ENCODE measurements at places on chromosomes 7 and 10.

GRCh38 chr7:117808910-117809705 is 64.1 kb downstream of the CTTNBP2 start:
- no peak for DNase-seq
- H3K36me3 ChIP-seq: no peaks in the 10 kb centered on the region
- peaks cover 4% of the 10 kb centered on the region for H3K4me1 ChIP-seq

- no peak for DNase-seq
- peaks cover 1% of the 10 kb centered on the region for H3K36me3 ChIP-seq
- no peaks in the 10 kb centered on the region for H3K27me3 ChIP-seq
- H3K4me3 ChIP-seq: no peak overlapping the region
- no peaks in the 10 kb centered on the region for H3K4me1 ChIP-seq
- H3K27ac ChIP-seq: no peak overlapping the region
These were observed 138.4 kb upstream of the NFE2L3 start for GRCh38 chr7:26013551-26014083.

- H3K27me3 ChIP-seq: peaks cover 9% of the 10 kb centered on the region
- no peaks in the 10 kb centered on the region for H3K4me1 ChIP-seq
- H3K4me3 ChIP-seq: no peak overlapping the region
- no peak for DNase-seq
These were observed 32.2 kb downstream of the KCNH2 start for GRCh38 chr7:150945853-150946420.

DNA sequence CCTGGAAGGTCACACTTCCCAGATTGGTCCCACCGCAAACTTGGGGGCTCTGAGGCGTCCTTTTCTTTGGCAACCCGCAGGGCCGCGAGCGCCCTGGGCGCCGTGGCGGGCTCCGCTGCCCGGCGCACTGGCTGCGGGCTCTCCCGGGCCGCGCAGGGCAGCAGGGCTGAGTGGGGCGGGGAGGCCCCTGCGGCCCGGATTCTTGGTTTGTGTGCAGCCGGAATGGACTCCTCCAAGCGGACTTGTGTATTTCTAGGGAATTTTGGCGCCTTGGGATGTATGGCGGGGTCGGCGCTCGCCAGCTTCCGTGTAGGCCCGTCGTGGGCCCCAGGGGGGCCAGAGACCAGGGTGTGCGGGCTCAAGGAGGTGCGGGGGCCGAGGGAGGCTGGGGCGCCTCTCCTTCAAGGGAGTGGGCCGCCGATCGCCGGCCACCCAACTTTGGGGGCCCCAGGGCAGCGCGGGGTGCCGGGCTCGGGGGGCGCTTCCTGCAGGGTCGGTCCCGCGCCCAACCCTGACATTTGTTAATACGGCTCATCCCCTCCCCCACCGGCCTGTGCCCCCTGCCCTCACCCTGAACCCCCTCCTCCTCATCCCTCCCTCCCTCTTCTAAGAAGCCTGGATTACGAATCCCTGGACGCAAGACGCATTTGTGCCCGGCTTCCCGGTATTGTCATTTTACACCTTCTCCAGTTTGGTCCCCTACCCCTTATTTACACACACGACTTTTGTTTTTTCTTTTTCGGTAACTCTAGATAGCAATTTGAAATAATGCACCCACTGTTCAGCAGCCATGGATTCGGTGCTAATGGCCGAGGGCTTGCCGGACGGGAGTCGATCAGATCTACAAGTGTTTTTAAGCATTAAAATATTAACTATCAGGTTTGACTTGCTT is 2.5 kb downstream of the TCF7L2 start:
- H3K27me3 ChIP-seq: no peaks in the 10 kb centered on the region
- no peak for DNase-seq
- peak overlapping the region; percentile 97 for H3K4me3 ChIP-seq
- H3K4me1 ChIP-seq: peaks cover 62% of the 10 kb centered on the region
- H3K27ac ChIP-seq: peak overlapping the region; percentile 99

DNA sequence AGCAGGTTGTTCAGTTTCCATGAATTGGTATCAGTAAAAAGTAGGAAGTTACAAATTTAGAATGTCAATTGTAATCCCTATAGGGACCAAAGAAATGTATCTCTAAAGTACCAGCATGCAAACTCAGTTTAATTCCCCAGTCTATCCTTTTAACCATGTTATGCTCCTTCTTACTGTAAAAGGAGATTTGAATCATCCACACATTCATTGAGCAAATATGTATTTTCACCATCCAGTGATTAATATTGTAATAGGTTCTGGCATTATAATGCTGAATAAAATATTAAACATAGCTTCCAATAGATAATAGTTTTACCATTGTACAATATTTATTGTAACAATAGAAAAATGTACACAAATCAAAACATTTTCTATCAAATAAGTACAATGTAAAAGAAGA is 228.2 kb upstream of the SEMA3A start:
- no peaks in the 10 kb centered on the region for H3K36me3 ChIP-seq
- H3K4me1 ChIP-seq: no peaks in the 10 kb centered on the region
- H3K27me3 ChIP-seq: no peaks in the 10 kb centered on the region
- H3K27ac ChIP-seq: no peak overlapping the region
- no peak for DNase-seq

GRCh38 chr7:70498232-70498992 is 633.5 kb upstream of the GALNT17 start:
- DNase-seq: no peak
- H3K36me3 ChIP-seq: peaks cover 2% of the 10 kb centered on the region
- no peak overlapping the region for H3K4me3 ChIP-seq
- H3K27me3 ChIP-seq: no peaks in the 10 kb centered on the region

GRCh38 chr10:43262902-43263466 is 3.9 kb downstream of the RASGEF1A start:
- no peak overlapping the region for H3K27ac ChIP-seq
- H3K36me3 ChIP-seq: no peaks in the 10 kb centered on the region
- H3K27me3 ChIP-seq: peaks cover 38% of the 10 kb centered on the region
- H3K4me1 ChIP-seq: no peaks in the 10 kb centered on the region

GRCh38 chr10:104622598-104623209 is 18.4 kb upstream of the SORCS3 start:
- no peaks in the 10 kb centered on the region for H3K4me1 ChIP-seq
- H3K4me3 ChIP-seq: no peak overlapping the region
- H3K27me3 ChIP-seq: peaks cover 36% of the 10 kb centered on the region
- DNase-seq: no peak

- DNase-seq: peak; percentile 18
- H3K36me3 ChIP-seq: no peaks in the 10 kb centered on the region
- H3K27me3 ChIP-seq: no peaks in the 10 kb centered on the region
- H3K4me1 ChIP-seq: peaks cover 6% of the 10 kb centered on the region
These were observed 113.2 kb upstream of the DGKB start for GRCh38 chr7:15015545-15016314.

DNA sequence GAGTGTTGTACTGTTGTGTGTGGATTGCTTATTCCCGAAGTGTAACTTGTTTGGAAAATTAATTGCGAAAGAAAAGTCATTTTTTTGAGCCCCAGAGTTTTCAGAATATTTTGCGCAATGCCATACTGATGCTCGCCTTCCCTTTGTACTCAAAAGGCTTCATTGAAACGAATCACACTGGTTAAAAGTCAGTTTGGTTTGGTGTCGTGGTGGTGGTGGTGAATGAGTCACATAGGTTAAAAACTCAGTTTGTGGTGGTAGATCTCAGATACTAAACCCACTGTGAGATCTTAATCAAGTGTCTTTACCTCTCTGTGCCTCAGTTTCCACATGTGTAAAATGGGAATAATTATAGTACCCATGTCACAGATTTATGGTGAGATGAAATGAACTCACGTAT is 61.1 kb upstream of the IL6 start:
- H3K27ac ChIP-seq: no peak overlapping the region
- no peak overlapping the region for H3K4me3 ChIP-seq
- peaks cover 3% of the 10 kb centered on the region for H3K27me3 ChIP-seq
- no peaks in the 10 kb centered on the region for H3K36me3 ChIP-seq

DNA sequence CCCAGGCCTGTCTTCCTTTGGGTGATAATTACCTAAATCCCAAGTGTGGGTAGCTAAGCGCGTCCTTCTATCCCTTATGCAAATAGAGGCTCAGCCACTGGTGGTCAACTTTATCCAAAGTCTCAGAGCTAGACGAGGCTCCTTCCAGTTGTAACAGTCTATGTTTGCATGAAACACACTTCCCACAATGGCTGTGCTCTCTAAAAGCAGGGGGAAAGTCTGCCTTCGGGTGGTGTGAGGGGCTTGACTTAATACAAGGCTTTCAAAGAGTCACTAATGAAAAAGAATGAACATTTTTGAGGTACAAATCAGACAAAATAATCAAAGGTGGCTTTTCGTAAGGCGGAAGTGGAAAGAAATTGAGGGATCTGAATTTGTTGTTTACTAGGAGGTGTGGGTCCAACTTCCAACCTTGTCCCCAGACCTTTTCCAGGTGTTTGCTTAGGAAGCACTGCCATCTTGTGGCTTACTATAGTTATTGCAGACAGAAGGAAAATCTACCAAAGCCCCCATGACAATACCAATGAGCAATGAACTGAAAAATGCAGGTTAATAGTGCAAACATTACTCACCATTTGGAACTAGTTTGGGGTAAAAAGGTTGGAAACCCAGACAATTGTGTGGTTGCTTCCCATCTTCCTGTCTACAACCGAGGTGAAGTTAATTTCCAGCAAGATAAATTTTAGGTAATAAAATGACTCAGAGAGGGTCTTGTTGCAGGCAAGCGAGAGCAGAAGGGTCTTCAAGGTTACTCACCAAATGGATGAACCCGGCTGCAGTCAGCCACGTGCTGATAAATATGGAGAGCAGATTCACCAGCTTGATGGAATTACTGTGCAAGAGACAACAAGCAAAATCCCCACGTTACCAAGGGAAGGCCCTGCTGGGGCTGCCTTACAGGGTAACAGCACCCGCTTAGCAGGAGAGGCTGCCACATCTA is 525.7 kb downstream of the KCNMA1 start:
- H3K36me3 ChIP-seq: no peaks in the 10 kb centered on the region
- no peak for DNase-seq
- peaks cover 12% of the 10 kb centered on the region for H3K4me1 ChIP-seq
- H3K27ac ChIP-seq: peak overlapping the region; percentile 60
- H3K4me3 ChIP-seq: no peak overlapping the region
- peaks cover 8% of the 10 kb centered on the region for H3K27me3 ChIP-seq

GRCh38 chr7:147509035-147509501 is 1081.5 kb upstream of the C7orf33 start:
- H3K27ac ChIP-seq: no peak overlapping the region
- no peaks in the 10 kb centered on the region for H3K27me3 ChIP-seq
- no peaks in the 10 kb centered on the region for H3K4me1 ChIP-seq
- DNase-seq: no peak
- H3K4me3 ChIP-seq: no peak overlapping the region
- H3K36me3 ChIP-seq: no peaks in the 10 kb centered on the region

GRCh38 chr7:102146122-102146521 is 140.5 kb upstream of the SH2B2 start:
- no peak overlapping the region for H3K27ac ChIP-seq
- no peak overlapping the region for H3K4me3 ChIP-seq
- H3K36me3 ChIP-seq: peaks cover 10% of the 10 kb centered on the region
- no peak for DNase-seq

GRCh38 chr10:71460615-71461014 is 63.9 kb downstream of the CDH23 start:
- H3K36me3 ChIP-seq: no peaks in the 10 kb centered on the region
- no peak overlapping the region for H3K4me3 ChIP-seq
- peaks cover 12% of the 10 kb centered on the region for H3K27me3 ChIP-seq

- peaks cover 13% of the 10 kb centered on the region for H3K27me3 ChIP-seq
- no peak overlapping the region for H3K27ac ChIP-seq
- no peak overlapping the region for H3K4me3 ChIP-seq
- DNase-seq: no peak
These were observed 32.5 kb upstream of the GPR158 start for GRCh38 chr10:25142116-25142864.

DNA sequence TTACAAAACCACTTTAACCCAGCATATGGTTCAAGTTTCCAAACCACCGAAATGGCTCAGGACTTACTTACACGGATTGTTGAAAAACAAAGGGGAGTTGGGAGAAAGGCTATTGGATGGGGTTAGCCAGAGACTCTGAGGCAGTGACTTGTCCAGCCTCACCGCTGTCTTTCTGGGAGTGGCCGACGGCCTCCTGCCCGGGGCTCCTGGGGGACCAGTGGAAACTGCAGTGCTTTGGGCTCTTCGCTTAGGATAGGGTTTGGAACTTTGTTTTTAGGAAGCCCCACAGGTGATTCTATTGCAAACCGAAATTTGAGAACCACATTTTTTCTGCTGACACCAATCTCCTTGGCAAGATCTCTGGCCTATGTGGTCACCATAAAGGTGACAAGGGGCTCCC is 38.1 kb upstream of the R3HCC1L start:
- peaks cover 23% of the 10 kb centered on the region for H3K27me3 ChIP-seq
- H3K36me3 ChIP-seq: no peaks in the 10 kb centered on the region
- no peak overlapping the region for H3K4me3 ChIP-seq
- no peak for DNase-seq

DNA sequence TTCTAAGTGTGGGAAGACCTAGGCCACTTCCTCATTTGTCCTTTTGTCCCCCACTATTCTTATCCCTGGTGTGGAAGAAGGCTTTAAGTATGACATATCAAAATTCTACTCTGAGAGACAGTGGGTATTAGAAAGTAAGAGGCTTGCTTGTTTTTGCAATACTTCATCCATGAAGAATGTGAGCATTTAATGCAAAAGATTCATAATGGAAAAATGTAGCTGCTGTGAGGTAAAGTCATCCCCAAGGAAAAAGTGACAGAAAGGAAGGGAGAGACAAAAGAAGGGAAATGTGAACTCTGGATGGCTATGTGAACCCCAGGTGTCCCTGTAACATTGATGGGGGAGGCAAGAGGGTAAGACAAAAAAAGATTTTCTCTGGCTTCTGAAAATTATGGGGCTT is 607.5 kb downstream of the SORCS1 start:
- no peaks in the 10 kb centered on the region for H3K4me1 ChIP-seq
- no peaks in the 10 kb centered on the region for H3K27me3 ChIP-seq
- no peak for DNase-seq
